Right ventricle myocardium inferior (tissue), 1 donor: ENCODE measurements at places on chromosomes 5 and 9. TPM values are rescaled to one million over a fixed set of nuclear protein-coding genes. Genes with fewer than 3 reads are reported as not detected.

OR13C3 gene
- total RNA-seq, result not detected

- DNase-seq, result no peak
Measured at GRCh38 chr9:112111461-112111860, 63.6 kb downstream of the SUSD1 start.

DNA sequence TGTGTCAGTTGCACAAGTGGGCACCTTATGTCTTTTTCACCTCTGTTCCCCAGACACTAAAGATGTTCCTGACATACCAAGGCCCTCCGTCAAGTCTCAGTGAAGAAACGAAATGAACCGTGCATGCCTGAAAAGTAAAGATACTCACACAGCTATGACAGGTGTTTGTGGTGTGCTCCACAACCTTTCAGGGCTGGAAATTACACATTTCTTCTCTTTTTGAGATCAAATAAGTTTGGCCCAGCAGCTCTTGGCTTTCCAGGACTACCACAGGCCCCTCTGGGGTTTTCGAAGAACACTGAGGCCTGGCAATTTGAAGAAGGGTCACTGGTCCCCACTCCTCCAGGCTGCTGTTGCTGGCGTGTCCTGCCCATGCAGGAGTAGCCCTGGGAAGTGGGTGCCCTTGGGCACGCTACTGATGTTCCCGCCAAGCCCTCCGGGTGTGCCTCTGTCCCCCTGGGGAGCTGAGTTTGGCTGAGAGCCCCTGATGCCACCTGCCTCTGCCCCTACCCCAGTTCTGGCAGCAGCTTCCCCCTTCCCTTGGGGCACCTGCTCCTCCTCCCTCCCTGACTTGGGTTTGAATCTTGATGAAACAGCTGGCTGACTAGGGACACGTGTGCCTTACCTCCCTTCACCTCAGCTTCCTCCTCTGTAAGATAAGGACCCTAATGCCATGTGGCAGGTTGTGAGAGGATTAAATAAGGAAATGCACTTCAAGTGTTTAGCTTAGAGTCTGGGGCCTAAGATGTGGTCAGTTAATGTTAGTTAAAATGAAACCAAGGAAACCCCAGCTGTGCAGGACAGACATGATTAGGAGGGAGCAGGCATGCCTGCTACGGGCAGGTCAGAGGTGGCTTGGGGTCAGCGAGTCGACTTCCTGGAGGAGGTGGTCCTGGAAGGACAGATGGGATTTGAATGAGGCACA is 49.1 kb upstream of the GADD45G start:
- DNase-seq, result no peak

DNA sequence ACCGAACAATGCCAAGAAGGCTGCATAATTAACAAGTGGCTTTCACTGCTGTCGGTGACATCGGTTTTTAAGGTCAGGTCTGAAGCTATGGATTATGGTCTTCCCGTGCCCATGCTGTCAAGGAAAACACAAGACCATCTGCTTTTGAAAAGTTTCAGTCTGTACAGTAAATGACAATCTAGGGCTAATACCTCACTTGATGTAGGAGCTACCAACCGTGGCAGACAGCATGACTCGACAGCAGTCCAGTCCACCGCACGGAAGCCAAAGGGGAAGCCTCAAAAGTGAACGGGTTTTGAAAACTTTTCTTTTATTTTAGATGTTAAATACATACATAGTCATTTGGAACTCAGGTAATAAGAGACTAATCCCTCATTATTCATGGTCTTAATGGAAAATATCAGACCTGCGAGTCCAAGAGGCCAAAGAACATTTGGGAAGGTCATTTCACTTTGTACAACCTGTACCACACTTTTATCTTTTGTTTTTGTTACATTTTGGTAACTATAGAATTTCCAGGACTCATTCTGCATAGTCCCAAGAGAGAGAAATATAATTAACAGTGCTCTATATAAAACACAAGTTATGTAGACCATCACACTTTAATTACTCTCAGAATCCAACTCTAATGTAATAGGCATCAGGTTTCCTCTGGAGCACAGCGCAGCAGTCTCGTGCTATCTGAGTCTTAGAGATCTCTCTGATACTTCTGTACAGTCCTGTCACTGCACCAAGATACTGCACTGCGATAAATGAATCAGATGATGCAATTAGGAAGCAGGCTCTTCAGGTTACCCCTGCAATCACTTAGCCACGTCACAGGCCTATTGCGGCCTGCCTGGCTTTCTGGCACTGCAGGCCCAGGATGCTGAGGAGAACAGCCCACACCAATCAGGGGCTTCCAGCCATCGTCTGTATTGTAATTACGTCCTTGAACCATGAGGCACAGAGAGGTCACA is 184.9 kb downstream of the FANCC start:
- no peak for DNase-seq

HK3 gene
- 6.4 TPM for total RNA-seq

IFNA16 gene
- not detected for total RNA-seq

RBM27 gene
- total RNA-seq, result 13.4 TPM
